GM04503 (cell line): ENCODE measurements at places on chromosomes 12 and 14.

DNA sequence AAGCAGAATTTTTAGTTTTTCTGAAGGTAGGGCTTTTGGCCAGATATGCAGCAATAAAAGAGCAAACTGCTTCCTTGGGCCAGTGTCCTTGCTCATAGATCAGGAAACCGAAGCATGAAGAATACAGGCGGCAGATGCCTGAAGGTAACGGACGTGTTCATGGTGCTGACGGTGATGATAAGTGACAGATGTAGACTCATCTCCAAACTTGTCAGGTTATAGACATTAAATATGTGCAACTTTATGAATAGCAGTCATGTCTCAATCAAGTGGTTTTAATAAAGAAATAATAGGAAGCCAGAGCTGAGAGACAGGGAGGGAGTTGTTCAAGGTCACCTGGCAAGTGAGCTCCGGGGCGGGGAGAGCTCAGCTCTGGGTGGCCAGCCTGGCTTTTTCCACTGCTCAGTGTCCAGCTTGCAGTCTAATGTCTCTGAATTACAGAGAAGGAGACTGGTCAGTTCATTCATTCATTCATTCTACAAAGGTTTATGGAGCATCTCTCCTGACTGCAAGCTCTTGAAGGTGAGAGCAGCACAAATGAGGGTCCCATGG, 1.0 kb downstream of the SERPINA5 start:
- DNase-seq = no peak

DNA sequence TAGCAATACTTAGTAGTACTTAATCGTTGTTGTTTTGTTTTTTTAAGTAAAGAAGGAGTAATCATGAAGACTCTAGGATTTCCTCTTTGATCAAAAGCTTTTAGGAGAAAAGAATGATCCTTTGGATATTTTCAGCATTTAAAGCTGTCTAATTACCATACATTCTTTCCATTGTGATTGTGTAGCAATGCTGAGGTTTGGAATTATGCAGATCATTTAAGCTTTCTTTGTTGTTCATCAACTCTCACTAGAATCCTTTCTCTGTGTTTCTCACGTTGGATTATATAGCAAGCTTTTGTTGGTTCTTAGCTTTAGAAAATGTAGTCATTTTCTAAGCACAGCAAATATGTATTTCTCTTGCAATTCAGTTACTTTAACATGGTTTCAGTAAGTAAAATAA, 25.8 kb downstream of the CCDC91 start:
- no peak for DNase-seq

GRCh38 chr12:116759783-116760621, 21.9 kb downstream of the RNFT2 start:
- DNase-seq = no peak

DNA sequence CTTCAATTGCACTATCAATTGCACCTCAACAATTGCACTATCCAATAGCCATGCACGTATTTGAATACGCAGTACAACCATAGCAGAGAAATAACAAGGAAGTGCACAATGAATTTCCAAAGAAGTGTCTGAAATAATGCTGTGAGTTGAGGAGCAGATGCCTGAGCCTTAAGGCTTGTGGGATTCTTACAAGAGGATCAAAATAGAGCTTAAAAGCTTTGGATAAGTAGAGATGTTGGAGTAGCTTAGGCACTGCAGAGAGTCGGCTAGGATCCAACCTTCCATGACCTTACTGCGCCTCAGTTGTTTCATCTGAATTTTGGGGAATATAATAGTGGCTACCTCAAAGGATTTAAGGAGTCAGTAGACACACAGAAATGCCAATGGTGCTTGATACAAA, 196.1 kb upstream of the FLRT2 start:
- no peak for DNase-seq

DNA sequence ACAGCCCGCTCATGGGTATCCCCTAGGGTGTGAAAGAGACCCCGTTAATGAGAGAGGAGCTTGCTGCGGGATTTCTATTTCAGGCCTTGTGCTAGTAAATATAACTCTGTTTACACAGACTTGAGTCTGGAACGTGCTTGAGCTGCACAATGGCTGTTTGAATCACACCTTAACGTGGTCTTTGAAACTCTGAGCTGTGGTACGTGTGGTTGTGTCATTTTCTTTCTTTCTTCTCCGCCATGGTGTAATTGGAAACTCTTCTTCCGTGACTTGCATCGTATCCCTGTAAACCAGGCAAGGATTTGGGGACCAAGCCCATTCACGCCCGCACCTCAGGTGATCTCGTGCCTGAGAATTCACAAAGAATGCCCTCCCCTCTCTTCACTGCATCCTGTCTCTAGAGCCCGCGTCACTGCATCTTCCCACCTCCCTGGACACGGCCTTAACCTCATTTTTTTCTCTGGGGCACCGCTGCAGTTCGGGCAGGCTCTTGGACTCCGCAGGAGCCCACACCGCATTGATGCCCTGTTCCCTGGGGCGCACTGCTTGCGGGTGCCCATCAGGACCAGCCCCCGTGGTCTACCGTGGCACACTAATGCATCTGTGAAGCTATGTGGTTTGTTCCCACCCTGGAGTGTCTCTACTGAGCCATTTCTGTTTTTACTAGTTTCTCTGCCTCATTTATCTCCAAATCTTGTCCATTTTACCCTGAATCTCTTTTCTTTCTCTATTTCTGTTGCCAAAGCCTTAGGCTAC, 78.4 kb upstream of the PARP11 start:
- no peak for DNase-seq
